Renal cortex interstitium (tissue), 15 donors: ENCODE measurements at places on chromosomes 7 and 10. TPM values are rescaled to one million over a fixed set of nuclear protein-coding genes. Genes with fewer than 3 reads are reported as not detected.

Gene CFAP43
- 32.8 TPM for polyA plus RNA-seq

Gene TFPI2
- 10.8 TPM for polyA plus RNA-seq

Gene CHAT
- polyA plus RNA-seq = not detected

GRCh38 chr10:129784291-129784690 lies 179.8 kb downstream of the EBF3 start:
- no peak for DNase-seq

DNA sequence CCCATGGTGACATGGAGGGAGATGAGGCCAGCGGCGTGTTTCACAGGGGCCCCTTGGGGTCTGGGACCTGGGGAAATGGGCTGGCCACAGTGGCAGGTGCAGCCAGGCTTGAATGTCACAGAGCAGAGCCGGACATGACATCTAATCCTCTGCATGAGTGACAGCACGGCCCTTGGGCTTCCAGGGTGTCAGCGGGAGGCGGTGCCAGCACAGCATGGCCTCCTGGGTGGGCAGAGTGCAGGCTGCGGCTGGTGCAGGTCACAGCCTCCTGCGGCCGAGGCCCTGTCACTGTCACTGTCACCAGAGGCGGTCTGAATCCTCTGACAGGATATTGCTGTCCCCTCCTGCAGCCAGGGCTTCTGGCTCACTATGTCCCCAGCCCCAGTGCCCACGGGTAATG lies 18.2 kb downstream of the BHLHA15 start:
- DNase-seq = no peak

- no peak for DNase-seq
These were observed 57.0 kb downstream of the SMURF1 start for GRCh38 chr7:99086944-99087343.

DNA sequence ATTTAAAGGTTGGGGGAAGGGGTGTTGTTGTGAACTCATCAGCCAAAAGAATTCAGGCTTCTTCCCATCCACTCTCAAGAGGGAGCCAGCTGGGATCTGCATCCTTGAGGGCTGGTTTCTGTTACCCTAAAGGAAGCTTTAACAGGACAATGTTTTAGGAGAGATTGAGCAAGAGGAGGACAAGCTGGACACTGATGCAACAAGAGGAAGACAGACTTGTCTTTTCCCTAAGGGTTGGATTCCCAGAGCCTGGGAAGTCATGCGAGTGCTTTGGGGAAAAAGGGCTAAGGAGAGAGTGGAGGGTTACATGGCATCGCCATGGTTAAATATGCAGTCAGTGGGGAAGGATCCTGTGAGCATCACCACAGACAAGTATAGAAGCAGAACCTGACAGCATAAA lies 47.6 kb upstream of the PDE1C start:
- DNase-seq = no peak

DNA sequence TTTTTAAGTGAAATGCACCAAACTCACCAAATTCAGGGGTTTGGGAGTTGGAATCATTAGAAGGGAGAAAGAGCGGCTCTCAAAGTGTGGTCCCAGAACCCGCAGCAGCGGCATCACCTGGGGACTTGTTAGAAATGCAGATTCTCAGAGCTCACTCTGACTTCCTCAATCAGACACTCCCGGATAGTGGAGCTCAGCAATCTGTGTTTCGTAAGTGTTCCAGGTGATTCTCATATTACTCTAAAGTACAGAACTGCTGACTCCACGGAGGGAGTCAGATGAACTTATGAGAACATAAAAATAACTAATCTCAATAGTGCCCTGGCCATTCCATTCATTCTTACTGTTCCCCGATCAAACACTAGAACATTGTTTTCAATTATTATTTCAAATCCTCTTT lies 358.7 kb upstream of the MYO3A start:
- no peak for DNase-seq

DNA sequence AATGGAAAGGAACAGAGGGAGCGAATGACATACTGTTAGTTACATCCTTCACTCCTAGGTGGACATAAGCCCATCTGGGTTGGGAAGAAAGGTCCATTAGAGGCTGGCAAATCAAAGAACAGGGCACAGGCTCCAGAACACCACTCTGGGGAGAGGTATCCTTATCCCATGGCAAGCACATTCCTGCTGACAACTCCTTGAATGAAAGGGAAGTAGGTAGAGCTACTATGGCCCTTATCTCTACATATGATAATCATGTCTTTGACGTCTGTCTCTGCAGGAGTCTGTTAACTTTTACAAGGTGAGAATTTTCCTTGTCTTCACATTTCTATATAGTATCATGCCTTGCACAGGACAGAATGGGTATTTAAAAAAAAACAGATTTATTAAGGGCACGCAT lies 10.4 kb downstream of the DENND11 start:
- no peak for DNase-seq

- no peak for DNase-seq
These were observed 43.0 kb downstream of the LOXL4 start for GRCh38 chr10:98224996-98225395.
